MG63 (cell line): ENCODE measurements at places on chromosomes 7 and 10. TPM values are rescaled to one million over a fixed set of nuclear protein-coding genes. Genes with fewer than 3 reads are reported as not detected.

Gene ARL3
- total RNA-seq = 2.3 and 6.6 TPM in 2 replicates

Gene MAGI2
- 0.49 and 0.56 TPM in 2 replicates for total RNA-seq

Gene HPSE2
- total RNA-seq = not detected in 2 replicates

Gene WEE2
- total RNA-seq = not detected in 2 replicates

Gene PTPRN2
- total RNA-seq = 0.16 TPM in 1 of 2 replicates, not detected in the other

Gene OPN4
- total RNA-seq = not detected in 2 replicates

Gene PIK3CG
- not detected in 2 replicates for total RNA-seq

GRCh38 chr10:116111483-116112095, 161.4 kb downstream of the GFRA1 start:
- no peak for DNase-seq

DNA sequence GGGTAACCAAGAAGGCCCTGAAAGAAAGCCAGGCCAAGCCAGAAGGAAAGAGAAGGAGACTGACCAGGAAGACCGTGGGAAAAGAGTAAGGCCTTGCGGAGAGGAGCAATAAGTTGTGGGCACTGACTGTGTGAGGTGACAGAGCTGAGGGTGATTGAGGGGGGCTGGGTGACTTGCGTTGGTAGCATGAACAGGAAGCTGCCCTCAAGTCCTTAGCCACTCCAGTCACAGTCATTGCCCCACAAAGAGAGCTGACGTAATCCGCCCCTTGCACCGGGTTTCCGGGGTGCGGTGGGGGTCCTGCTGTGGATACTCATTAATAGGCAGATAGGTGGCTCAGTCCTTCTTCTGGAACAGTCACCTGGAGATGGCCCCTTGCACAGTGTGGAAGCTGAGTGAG, 16.1 kb upstream of the DMBT1 start:
- no peak for DNase-seq

- no peak for DNase-seq
These were observed 123.6 kb downstream of the CLEC2L start for GRCh38 chr7:139647085-139647484.

DNA sequence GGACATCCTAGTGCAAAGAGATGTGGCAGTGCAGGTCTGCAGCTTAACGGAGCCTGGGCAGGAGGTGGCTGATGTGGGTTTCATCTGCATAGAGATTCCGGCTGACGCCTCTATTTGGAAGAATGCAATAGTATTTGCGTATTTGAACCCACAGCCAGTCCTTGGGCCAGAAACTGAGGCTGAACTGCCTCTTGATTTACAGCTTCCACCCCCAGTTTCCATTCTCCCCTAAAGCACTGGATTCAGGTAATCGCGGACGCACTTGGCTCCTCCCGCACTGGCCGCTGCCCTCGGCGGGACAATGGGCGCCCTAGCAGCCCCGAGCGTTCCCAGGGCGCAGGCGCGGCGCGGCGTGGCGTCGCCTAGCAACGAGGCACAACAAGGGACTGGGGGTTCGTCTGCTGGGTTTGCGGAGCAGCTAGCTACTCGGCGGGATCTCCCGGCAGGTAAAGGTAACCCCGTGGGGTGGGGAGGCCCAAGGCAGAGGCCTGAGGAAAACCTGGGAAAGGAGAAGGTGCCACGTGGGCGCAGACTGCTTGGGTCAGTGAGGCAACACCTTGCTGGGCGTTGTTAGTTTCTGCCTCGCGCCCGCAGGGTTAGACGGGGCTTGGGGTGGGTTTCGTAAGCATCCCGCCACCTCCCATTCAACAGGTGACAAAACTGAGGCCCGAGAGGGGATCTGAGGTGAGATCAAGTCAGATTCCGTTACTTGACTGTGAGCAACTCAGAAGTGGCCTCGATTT, at the start of gene ARMC3:
ARMC3 (plus strand) TSS at position 393 of the 743 bp plus-strand sequence. CDS start 3,944 bp downstream, outside the sequence.
- peak; percentile 7 for DNase-seq

DNA sequence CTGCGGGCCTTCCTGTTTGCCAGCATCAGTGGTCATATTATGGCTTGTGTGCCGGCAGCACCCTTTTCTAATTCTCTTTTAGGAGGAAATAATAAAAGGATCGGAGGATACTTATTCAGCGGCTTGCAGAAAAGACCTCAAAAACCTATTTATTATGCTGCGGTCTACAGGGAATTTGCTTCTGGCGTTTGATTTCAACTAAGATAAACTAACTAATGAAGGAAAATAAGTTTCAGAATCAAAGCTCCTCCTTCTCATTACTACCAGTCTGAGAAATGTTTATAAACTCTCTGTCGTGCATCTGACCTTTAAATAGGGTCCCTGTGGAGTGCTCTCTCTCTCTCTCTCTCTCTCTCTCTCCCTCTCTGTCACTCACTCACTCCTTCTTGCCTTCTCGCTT, 335.0 kb upstream of the GLI3 start:
- DNase-seq = no peak

GRCh38 chr7:107372298-107372697, 97.6 kb upstream of the GPR22 start:
- no peak for DNase-seq

DNA sequence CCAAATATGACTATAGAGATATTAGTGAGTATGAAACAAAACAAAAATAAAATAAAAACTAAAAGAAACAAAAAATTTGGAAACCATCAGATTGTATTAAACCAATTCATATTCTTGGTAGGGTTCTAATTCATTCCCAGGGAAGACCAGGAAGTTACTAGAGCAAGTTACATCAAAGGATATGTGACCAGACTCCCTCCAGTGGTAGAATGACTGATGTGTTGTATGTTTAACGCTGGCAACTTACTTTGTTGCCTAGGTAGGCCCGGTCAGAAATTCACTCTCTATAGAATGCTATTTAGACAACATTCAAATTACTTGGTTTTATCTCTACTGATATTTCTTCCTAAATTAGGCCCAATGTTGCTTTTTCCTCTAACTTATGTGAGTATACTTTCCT, 5.2 kb downstream of the PHYHIPL start:
- no peak for DNase-seq

GRCh38 chr7:1623810-1624209, 46.3 kb upstream of the ELFN1 start:
- no peak for DNase-seq

DNA sequence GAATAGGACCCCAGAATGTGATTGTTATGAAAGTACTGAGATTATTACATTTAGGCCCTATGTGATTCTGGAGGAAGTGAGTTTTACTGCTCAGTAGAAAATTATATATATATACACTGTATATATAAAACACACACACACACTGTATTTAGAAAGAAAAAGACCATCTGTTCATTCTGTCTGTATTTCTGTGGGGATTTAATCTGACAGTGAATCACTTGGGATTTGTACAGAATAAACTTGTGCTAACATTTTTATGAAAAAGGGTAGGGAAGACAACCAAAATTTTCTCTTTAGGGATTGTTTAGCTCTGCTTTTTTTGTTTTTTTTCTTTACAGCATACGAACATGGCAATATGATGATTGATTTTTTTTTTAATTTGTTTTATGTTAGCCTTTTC, 142.7 kb downstream of the EXOC4 start:
- DNase-seq = no peak

DNA sequence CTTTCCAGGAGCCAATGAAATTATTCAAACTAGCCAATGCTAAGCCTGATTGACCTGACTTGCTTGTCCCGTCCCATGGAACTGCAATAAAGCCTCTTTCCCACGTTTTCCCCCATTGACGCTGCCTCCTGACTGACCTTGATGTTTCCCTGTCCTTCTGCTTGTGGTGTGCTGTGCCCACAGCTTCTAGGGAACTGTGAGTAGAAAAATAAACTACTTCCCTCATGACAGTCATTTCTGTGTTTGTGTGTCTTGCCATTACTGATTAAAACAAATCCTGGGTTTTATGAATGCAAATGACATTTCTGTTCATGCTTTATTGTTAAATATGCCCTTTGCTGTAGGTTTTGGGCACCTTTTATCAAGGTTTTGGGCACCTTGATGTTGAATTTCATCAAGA, 91.3 kb upstream of the ABI1 start:
- no peak for DNase-seq

- DNase-seq = no peak
These were observed 39.8 kb downstream of the THSD7A start for GRCh38 chr7:11792166-11792565.

- DNase-seq = no peak
These were observed 32.6 kb downstream of the ESYT2 start for GRCh38 chr7:158796667-158797066.

DNA sequence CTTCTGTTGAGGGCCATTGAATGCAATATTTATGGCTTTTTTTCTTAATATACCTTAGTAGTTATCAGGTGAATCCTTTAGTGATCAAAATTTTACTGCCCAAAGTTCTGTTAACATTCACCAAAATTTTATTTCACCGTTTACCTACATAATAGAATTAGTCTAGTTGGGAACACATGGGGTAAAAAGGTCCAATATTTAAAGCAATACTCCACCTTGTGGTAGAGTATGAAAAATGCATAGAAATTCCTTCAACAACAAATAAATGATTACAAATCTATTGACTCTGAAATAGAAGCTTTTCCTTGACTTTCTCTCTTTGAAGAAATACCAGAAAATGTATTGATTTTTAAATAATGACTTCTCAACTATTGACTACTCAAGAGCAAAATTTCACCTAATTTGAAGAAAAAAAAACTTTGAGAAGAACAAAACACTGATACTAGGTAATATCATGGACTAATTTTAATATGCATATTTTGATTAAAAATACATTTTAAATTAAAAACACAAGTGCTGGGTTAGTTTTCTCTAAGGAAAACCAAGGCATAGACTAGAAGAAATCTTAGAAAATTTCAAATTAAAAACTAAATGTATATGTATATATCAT, 43.3 kb downstream of the POLR1F start:
- DNase-seq = no peak

- no peak for DNase-seq
These were observed 76.7 kb downstream of the IGF2BP3 start for GRCh38 chr7:23393636-23394035.

- peak; percentile 73 for DNase-seq
These were observed 225.0 kb downstream of the CELF2 start for GRCh38 chr10:11242443-11243387.

DNA sequence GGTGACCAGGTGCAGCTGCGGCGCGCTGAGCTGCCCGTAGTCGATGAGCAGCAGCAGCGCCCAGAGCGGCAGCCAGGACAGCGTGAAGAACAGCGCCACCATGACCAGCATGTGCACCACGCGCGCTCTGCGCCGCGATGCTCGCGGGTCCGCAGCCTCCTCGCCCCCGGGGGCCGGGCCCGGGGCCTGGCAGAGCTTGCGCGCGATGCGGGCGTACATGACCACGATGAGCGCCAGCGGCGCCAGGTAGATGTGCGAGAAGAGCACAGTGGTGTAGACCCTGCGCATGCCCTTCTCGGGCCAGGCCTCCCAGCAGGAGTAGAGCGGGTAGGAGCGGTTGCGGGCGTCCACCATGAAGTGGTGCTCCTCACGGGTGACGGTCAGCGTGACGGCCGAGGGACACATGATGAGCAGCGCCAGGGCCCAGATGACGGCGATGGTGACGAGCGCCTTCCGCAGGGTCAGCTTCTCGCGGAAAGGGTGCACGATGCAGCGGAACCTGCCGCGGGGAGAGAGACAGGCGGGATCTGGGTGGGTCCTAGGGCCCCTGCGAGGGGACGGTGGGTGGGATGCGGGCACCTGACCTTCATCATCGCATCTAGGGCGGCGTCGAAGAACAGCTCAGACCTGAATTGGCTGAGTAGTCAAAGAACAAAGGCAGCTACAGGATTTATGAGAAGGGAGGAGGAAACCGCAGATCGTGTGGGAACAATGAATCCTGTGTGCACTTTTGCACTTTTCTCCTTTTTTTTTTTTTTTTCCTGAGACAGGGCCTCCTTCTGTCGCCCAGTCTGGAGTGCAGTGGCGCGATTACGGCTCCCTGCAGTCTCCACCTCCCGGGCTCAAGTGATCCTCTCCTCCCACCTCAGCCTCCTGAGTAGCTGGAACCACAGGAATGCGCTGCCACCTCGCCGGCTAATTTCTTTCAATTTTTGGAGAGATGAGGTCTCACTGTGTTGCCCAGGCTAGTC, 22.4 kb upstream of the PPA1 start:
- DNase-seq = no peak

- DNase-seq = no peak
These were observed 421.9 kb downstream of the PTPRN2 start for GRCh38 chr7:158165711-158166110.

GRCh38 chr10:13890233-13891127, 303.7 kb downstream of the PRPF18 start:
- DNase-seq = no peak

DNA sequence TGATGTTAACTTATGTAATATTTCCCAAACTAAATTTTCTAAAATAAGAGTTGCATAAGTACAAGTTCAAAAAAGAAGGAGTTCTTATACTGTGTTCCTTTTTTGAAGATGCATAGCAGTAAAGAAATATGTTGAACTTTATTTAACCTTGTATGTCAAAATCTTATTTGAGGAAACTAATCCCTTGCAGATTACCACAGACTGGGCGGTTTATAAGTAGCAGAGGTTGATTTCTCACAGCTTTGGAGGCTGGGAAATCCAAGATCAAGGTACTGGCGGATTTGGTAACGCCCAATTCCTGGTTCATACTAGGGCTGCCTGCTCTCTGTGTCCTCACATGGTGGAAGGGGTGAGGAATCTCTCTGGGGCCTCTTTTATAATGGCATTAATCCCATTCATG, 68.5 kb downstream of the GNAT3 start:
- DNase-seq = no peak

GRCh38 chr10:88553116-88553752, 29.9 kb downstream of the RNLS start:
- DNase-seq = peak; percentile 46
